ENCODE measurements at places on chromosomes 5 and 9.
A peak's percentile ranks its signal among the peaks of the same experiment; 100 is the strongest.

DNA sequence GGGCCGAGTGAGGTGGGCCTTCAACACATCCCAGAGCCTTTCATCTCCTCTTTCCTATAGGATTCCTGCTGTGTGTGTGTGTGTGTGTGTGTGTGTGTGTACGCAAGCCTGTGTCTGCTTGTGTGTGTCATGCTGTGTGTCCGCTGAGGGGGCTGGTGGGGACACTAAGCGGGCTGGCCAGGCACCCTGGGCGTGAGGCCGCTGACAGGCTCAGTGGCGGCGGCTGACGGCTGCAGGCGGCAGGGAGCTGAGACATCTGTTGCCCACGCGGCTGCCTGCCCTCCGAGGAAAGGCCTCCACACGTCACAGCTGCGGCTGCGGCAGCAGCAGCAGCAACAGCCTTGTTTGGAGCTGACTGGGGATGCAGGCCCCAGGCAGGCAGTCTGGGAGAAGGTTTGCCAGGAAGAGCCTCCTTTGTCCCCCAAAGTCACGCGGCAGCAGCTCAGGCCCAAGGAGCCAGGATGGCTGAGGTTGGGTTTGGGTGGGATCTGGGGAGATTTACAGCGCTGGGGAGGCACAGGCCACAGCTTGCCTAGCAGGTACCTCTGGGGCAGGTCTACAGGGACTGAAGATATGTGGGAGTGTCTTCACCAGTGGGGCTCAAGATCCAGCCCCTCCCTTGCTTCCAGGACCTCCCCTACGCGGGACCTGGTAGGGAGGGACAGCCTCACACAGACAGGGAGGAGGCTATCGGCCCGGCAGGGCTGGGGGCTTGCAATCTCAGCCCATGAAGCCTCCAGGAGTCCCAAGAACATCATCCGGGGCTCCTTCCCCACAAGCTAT is 1.8 kb downstream of the PDLIM4 start:
- DNase-seq: peak; percentile 80

- no peak for DNase-seq
Observed at GRCh38 chr5:147880487-147880886, 2.0 kb downstream of the SCGB3A2 start.

GRCh38 chr9:21336457-21336856 is 1.3 kb upstream of the KLHL9 start:
- DNase-seq: no peak

DNA sequence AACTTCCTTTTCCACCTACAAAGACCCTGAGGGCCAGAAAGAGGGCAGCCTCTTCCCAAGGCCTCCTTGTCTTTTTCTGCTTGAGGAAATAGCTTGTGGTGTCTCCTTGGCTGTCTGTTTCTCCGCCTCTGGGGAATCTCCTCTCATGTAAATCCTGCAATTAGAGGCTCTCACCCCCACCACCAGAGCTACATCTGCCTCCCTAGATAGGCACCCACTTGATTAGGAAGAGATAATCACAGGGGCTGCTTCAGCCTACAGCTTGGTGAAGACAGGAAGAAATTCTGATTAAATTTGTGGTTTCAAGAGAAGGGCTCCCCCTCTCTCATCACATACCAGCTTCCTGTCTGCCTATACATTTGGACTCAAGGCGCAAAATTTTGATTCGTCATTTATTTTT is 75.6 kb downstream of the TLR4 start:
- no peak for DNase-seq

- DNase-seq: no peak
Observed at GRCh38 chr5:103357636-103358035, 99.1 kb downstream of the MACIR start.

GRCh38 chr9:114588651-114589526 is 1.3 kb downstream of the ATP6V1G1 start:
- DNase-seq: no peak
